ENCODE measurements at places on chromosomes 16 and 17. TPM values are rescaled to one million over a fixed set of nuclear protein-coding genes. Genes with fewer than 3 reads are reported as not detected.

Gene SMIM22
- 2.4 TPM for polyA plus RNA-seq

DNA sequence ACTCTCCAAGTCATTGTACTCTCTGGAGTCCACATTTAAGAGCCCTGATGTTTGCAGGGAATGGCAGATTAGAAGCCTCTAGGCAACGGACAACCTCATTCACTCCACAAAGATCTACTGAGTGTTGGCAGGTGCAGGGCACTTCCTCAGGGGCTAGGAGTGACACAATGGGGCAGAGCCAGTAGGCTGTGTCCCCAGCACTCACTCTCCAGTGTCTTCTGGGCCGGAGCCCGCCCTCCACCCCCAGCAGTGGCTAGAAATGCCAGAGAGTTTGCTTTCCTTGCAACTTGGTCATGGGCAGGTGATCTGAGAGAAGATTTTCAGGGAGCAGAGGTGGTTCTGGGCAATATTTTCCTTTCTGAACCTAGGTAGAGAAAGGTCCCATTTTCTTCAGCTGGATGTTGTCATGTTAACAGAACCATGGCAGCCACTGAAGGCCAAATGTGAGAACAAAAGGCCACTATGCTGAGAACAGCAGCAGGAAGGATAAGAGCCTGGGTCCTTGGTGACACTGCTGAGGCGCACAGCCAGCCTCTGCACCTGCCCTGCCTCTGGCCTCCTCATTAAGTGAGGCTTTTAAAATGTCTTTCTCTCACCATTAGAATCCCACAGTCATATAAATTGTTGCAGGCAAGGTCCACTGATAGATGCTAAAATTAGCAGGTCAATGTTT lies 96.2 kb downstream of the USP31 start:
- DNase-seq: no peak

Gene KRTAP4-4
- not detected for polyA plus RNA-seq

- no peak for DNase-seq
Observed at GRCh38 chr16:67256701-67257230, 8.0 kb downstream of the SLC9A5 start.

- DNase-seq: no peak
Observed at GRCh38 chr17:77738751-77739531, 219.6 kb upstream of the TNRC6C start.

Gene NAGS
- polyA plus RNA-seq: 2.0 TPM

DNA sequence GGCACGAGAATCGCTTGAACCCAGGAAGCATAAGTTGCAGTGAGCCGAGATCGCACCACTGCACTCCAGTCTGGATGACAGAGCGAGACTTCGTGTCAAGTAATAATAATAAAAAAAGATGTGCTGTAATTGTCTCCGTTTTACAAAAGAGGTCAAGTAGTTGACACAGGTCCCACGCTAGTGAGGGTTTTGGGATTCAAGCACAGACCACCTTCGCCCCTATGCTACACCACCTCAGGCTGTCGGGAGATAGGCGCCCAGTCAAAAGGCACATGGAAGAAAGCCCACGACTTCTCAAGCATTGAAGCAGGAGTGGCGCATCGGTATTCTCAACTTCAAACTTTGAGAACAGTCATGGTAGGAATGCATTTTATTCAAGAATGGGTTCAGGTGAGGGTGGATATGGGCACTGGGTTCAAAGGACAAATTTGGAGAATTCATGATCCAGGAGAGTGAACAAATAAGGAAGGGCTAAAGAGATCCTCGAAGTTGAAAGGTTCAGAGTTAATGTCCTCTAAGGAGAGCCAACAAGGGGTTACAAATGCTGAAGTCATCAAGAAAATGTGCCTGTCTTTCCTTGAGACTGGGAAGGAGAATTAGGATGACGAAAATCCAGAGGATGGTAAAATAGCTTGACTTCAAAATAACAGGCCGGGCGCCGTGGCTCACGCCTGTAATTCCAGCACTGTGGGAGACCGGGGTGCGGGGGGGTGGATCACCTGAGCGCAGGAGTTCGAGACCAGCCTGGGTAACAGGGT lies 1.4 kb upstream of the AMZ2 start:
- no peak for DNase-seq

- DNase-seq: no peak
Observed at GRCh38 chr16:51389881-51390280, 238.8 kb upstream of the SALL1 start.

DNA sequence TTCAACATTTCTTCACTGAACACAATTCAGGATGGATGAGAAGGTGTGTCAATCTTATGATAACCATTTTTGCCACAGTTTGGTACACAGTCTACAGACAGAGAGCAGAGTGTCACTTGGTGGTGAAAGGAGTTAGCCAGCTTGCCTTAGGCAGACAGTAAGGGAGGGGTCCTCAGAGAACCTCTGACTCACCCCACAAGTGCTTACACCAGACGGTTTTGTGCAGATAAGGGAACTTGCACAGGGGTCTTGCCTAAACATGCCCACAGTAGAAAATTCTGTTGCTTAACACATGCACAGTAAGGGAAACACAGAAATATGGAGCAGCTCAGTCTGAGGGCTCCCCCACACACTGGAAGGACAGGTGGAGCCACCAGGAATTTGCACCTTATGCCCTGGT lies 204.5 kb upstream of the CDH8 start:
- DNase-seq: no peak

All from spinal cord (tissue), 10 donors.